ENCODE measurements at places on chromosomes 7 and 10.

GRCh38 chr7:142866361-142867096, 11.7 kb downstream of the EPHB6 start:
- no peak for DNase-seq

DNA sequence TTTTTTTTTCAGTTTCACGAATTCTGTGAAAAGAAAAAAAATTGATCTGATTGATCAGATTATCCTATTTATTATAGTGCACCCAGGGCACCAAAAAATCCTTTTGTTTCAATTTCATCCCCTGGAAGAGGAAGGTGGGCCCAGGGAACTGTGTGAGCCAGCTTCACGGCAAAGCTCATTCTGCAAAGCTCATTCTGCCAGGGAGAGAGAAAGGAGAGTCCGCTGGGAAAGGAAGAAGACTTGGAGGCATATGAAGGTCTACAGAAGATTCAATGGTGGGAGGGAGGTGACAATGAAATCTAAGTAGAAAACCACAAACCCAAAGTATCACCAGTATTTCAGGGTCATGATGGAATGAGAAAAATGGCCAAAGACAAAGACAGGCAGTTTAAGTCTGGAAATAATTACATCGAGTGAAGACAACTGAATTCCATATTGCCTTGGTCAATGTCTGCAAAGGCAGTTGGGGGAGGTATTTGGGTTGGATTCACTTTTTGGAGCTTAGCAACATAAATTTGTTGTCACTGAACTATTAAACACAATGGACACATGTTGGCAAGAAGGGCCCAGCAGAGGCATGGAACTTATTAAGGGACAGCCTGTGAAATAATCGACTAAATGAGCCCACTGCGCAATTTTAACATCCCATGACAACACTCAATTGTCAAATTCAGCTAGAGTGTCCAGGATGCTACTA, 587.8 kb upstream of the MKI67 start:
- no peak for DNase-seq

DNA sequence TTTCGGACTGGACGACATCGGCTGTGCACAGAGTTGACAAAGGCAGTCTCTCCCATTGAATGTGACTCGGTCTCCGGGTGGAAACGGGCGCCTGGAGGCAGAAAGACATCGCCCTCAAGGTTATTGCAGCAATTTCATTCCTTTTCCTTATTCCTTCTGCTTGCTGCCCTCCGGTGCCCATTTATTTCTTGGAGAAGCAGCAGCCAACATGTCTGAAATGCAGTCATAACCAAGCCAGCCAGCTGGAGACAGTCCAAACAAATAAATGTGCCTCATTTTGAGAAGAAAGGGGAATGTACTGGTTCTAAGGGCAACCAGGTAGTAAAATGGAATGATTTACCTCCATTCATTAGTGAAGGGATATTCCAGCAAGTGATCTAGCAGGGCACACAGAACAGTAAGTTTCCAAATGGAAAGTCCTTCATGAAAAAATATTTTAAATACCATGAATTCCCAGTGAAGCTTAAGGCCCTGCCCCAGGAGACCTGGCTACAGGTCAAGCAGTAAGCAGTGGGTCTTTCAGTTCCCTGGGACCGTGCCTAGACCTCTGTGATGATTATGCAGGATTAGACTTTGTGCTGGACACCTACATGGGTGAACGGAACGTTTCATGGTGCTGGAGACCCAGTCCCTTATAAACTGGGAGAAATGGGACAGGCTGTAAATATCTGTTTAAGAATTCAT, 86.6 kb downstream of the ABLIM1 start:
- DNase-seq = no peak

DNA sequence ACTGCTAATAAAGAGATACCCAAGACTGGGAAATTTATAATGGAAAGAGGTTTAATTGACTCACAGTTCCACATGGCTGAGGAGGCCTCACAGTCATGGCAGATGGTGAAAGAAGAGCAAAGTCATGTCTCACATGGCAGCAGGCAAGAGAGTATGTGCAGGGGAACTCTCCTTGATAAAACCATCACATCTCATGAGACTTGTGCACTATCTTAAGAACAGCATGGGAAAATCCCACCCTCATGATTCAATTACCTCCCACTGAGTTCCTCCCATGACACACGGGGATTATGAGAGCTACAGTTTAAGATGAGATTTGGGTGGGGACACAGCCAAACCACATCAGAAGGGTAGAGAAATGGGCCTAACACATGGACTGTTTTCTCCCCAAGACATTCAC, 156.3 kb downstream of the CCDC71L start:
- no peak for DNase-seq

GRCh38 chr7:39746103-39746819, 122.9 kb downstream of the RALA start:
- DNase-seq = peak; percentile 80

DNA sequence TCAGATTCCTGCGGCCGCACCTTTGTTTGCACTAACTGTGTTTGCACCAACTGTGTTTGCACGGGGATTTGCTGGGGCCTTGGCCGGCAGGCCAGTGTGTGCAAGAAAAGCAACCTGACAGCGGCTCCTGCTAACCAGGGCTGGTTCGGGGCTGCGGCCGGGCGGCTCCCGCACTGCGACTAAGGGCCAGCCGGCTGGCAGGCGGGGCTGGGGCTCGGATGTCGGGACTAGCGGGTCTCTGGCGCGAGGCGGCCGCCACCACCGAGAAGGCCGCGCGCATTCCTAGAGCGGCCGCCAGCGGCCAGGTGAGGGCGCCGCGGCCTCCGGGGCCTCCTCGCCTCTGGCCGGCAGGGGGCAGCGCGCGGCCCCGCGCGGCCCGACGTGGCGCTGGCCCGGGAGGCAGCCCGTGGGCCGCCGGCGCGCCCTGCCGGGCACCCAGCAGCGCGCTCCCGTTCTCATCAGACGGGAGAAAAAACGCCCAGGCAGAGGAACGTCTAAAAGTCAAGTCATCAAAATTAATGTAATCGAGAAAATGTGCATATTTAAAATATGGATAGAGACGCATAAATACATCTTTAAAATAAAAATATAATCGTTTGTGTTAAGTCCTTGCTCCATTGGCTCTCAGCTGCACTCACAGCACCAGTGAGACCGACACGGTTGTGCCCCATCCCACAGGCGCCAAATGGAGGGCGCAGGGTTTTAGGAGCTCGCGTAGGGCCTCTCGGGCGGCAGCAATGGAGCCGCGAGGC, 38.5 kb downstream of the ZNF777 start:
- DNase-seq = no peak

DNA sequence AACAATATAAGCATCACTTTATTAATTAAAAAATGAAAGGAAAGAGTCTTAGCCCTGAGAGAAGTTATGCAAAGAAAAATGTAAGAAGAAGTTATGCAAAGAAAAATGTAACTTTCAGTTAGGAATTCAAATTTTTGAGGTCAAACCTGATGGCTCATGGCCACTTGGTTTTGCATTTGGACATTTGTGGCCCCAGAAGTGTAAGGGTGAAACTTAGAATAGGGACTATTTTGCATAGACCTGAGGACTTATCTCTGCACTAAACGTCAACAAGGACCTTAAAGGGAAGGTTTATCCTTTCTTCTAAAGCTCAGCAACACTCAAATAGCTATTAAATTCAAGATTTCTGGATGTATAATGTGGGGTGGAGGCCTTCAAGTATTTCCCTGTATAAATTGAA, 724.5 kb upstream of the POT1 start:
- DNase-seq = no peak

DNA sequence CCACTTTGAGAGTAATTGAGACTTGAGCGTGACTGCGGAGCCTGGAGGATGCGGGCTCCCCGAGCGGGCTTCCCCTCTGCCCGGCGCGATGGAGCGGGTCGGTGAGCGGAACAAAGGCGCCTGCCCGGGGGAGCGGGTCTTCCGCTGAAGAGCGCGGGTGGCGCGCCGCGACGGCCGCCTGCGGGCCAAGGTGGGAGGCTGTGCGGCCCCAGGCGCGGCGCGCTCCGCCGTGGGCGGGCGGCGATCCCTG, at the start of gene GALNT17:
TSS of gene GALNT17 (plus strand) at position 18 of the 250 bp plus-strand sequence.
- DNase-seq = no peak

DNA sequence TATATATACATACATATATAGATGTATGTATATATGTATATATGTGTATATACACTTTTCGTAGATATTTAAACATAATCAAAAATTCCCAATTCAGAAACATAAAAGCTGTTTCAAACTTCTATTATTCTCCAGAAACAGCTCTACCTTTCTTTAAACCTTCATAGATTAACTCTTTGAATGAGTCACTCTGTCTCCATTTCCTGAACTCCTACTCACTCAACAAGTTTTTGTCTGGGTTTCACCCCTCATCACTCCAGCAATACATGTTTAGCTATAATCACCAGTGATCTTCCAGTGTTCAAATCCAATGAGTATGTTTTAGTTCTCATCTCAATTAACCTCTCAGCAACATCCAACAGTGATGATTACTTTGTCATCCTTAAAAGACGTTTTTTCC, 9.6 kb downstream of the DGKB start:
- DNase-seq = no peak

- DNase-seq = no peak
Observed at GRCh38 chr7:128861957-128862570, 592 bp upstream of the ATP6V1F start.

All from HFFc6 (cell line).